Upper lobe of right lung (tissue), 1 donor: ENCODE measurements at places on chromosomes 7 and 10. TPM values are rescaled to one million over a fixed set of nuclear protein-coding genes. Genes with fewer than 3 reads are reported as not detected.

DNA sequence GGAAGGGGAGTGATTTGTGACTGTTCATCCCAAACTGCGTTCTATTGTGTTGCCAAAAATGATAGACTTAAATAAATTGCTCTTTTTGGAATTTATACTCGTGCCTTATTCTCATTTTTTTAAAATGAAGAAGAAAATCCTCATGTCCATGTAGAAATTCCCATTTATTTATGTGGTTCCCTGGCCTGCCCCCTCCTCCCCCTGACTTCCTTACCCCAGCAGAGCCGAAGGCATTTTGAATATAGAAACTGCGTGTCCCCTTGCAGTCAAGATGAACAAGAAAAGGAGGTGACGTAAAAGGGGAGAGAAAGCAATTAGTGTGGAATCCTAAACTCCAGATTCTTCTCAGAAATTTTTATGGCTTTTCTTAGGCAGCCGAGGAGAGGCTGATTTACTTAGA lies 126.1 kb downstream of the FAM204A start:
- no peak overlapping the region for H3K4me3 ChIP-seq
- H3K27ac ChIP-seq, result no peak overlapping the region
- H3K36me3 ChIP-seq, result no peaks in the 10 kb centered on the region
- DNase-seq, result no peak

DNA sequence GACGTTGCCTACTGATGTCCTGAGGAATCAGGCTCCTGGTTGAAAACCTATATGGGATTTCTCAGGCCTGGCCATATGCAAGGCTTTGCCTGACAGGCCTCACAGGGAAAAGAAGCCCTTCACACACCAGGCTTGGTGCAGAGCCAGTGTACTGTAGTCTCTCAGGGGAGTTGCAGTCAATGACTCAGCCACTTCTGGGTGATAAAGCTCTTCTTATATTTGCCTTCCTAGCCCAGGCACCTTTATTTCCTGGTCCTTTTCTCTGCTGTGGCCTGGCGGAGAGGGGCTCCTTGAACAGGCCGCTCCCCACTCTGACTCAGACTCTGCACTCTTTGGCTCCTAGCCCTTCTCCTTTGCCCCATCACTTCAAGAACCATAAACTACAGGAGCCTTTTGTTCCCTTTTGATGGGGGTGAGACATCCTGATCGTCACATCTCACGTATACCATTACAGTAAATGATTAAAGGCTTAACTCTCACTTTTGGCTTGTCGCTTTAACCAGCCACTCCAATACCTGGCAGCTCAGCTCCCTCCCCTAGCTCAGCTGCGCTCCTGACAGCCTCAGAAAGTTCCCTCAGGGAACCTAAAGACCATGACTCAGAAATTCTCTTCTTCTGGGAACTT lies 33.5 kb downstream of the DPY19L1 start:
- H3K4me3 ChIP-seq, result no peak overlapping the region
- no peak overlapping the region for H3K27ac ChIP-seq
- no peaks in the 10 kb centered on the region for H3K27me3 ChIP-seq
- peak; percentile 84 for DNase-seq
- H3K4me1 ChIP-seq, result no peaks in the 10 kb centered on the region

- peak; percentile 71 for DNase-seq
- H3K4me1 ChIP-seq, result peaks cover 33% of the 10 kb centered on the region
- H3K4me3 ChIP-seq, result no peak overlapping the region
- no peak overlapping the region for H3K27ac ChIP-seq
Observed at GRCh38 chr10:69051303-69051702, 36.6 kb upstream of the SRGN start.

GRCh38 chr7:111074748-111075146 lies 16.2 kb upstream of the LRRN3 start:
- H3K4me3 ChIP-seq, result no peak overlapping the region
- DNase-seq, result no peak
- no peaks in the 10 kb centered on the region for H3K27me3 ChIP-seq
- H3K27ac ChIP-seq, result no peak overlapping the region
- no peaks in the 10 kb centered on the region for H3K4me1 ChIP-seq
- H3K36me3 ChIP-seq, result no peaks in the 10 kb centered on the region

DNA sequence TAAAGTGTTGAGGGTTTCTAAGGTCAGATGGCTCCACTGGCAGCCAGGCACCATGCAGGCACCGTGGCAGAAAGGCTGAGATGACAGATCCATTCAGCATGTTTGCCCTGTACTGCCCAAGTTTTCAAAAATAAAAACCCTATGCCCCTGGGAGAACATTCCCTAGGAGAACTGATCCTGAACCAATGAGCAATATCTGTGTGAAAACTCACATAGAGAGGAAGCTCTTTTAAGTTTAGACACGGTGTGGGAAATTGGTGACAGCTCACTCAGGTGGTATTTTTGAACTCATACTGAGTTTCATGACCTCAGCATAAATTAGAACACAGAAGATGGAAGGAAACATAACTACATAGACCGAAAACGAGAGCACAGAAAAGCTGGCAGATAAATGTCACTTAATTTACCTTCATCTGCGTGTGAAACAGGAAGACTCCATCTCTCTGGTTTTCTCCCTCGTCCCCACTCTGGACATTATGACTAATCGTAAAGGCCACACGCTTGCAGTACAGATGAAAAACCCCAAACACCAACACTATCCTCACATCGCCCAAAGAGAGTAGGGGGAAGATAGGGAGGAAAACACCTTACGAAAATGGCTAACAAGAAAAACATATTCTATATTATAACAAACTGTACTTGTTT lies 127.8 kb downstream of the ICA1 start:
- no peaks in the 10 kb centered on the region for H3K36me3 ChIP-seq
- H3K27me3 ChIP-seq, result no peaks in the 10 kb centered on the region
- H3K4me1 ChIP-seq, result no peaks in the 10 kb centered on the region
- no peak overlapping the region for H3K4me3 ChIP-seq

Gene SLC26A4
- total RNA-seq, result 1.0 TPM

GRCh38 chr10:79046741-79047583 lies 21.8 kb upstream of the ZMIZ1 start:
- peaks cover 30% of the 10 kb centered on the region for H3K4me1 ChIP-seq
- no peaks in the 10 kb centered on the region for H3K36me3 ChIP-seq
- peak; percentile 60 for DNase-seq
- H3K4me3 ChIP-seq, result no peak overlapping the region

Gene ANKRD2
- 0.98 TPM for total RNA-seq

DNA sequence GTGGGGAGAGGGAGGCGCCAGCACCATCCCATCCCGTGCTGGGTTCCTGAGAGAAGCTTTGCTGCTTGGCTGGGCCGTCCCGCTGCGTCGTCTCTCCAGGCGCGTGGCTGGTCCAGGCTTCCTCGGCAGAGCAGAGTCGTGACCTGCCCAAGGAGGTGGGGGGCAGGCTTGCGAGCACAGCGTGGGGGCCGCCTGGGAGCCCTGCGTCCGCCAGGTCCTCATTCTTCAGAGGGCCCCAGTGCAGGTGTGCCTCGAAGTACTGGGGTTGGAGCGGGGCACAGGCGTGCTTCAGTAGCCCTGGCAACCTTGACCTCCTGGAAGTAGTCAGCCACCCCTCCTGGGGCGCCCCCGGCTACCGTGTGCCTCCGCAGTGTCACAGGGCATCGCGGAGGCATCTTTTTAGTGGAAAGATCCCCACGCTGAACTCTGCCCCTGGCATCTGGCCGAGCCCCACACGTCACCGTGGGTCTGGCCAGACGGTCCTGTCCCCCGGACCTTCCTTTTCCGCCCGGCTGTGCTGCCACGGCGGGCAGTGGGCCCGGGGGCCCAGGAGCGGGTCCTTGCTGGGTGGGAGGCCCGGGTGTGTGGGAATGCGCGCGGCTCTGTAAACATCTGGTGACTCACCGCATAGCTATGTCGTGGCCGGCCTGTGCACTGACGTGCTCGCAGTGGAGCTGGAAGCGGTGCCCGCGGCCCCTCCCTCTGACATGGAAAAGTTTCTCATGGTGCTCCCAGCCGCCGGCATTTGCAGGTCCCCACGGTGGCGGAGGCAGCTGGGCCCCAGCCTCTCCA lies 6.4 kb downstream of the MAFK start:
- DNase-seq, result peak; percentile 95
- peaks cover 45% of the 10 kb centered on the region for H3K4me1 ChIP-seq
- H3K27me3 ChIP-seq, result no peaks in the 10 kb centered on the region
- H3K27ac ChIP-seq, result peak overlapping the region; percentile 88
- H3K36me3 ChIP-seq, result peaks cover 29% of the 10 kb centered on the region
- H3K4me3 ChIP-seq, result peak overlapping the region; percentile 55
